Stimulated activated CD8-positive, alpha-beta memory T cell treated with anti-CD3 and anti-CD28 coated beads, Interleukin-4, amount 100 ng/mL, for 1 hour (primary cell): ENCODE measurements at places on chromosomes 7 and 10.

GRCh38 chr10:48400129-48400849 lies 93.8 kb downstream of the MAPK8 start:
- DNase-seq, result no peak

- no peak for DNase-seq
These were observed 90.1 kb downstream of the GRM3 start for GRCh38 chr7:86733783-86734182.

DNA sequence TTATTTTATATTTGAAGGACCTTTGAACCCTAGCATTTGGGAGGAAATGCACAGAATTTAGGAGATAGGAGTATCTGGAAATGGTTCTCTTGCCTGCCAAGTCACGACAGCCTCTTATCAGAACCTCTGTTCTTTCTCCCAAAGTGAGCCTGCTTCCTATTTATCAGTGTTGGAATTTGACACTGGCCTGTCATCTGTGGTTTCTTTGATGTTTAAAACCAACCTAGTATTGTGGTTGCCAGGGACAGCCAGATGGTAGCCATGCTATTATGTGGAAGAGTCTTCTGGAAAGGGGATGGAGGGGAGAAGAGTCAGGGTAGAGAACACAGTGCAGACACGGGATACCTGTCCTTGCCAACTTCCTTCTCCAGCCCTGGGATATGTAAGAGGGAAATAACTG lies 21.1 kb downstream of the ZNF282 start:
- no peak for DNase-seq

DNA sequence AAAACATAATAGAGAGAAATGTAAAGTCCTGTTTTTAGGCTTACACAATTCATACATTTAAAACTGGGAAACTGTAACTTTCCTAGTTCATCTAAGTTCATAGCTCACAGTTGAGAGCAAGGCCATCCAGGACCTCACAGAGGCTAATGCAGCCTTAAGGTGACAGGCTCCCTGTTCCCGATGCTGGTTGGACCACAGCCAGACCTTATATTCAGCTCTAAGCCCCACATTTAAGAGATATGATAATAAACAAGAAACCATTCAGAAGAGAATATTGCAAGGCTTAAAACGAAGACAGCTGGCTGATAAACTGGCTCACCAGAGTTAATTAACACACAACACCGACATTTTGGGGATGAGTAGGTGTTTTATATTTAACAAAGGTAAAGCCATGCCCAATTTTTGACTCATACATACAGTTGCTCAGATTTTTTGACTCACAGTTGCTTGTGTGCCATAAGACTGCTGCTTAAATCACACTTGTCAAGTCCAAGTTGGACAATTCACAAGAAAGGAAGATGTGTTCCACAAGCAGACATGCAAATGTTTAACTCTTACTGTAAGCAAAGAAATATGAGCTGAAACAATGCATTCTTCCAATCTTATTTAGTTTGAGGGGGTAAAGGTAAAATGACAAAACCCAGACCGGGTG lies 41.1 kb upstream of the TMEM213 start:
- DNase-seq, result no peak

DNA sequence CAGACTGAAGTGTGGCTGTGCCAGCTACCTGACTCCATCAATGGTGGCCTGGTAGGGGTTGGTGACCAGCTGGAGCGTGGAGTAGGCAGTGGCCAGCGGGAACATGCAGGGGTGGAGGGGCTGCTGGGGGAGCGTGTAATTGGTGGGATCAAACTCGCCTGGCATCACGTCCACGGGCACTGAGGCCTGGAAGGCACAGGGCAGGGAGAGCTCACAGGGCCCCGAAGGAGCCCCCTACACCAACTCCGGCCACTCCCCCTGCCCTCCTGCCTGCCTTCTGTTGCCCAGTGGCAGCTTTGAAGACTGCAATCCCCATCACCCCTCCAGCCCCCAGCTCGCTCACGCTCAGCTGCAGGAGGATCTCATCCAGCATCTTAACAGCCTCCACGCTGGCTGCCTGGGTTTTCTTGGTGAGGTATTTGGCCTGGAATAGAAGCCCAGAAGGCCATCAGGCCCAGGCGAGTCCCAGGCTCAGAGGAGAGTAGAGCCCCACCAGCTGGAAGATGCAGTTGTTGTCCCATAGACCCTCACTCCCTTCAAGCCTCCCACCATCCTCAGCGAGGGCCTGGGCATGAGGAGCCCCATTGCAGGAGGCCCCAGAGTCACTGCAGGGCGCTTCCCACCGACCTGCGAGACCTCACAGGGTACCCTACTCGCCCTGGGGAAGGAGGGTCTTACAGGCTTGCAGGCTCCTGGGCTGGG lies 7.1 kb downstream of the POLD2 start:
- DNase-seq, result no peak

- DNase-seq, result no peak
These were observed 91.4 kb upstream of the CAV2 start for GRCh38 chr7:116408166-116408565.

- DNase-seq, result no peak
These were observed 39.0 kb downstream of the VSTM4 start for GRCh38 chr10:49076319-49076718.

GRCh38 chr10:26622891-26623290 lies 74.6 kb upstream of the PDSS1 start:
- DNase-seq, result no peak

DNA sequence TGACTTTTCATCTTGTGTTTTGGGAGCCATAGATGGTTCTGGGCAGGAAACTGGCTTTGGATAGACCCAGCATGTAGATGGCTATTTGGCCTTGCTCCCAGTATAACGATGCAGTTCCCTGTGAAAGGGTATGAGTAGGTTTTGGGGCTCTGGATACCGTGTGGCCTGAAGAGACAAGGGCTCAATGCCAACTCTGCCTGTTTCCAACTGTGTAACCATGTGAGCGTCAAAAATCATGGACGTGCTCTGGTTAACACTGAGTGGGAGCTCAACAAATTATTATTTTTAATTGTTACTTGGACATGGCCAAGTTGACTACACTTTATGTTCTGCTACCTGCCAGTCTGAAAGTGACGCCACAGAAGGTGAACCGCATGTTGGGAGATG lies 41.8 kb downstream of the EGFR start:
- no peak for DNase-seq

- DNase-seq, result no peak
These were observed 26.3 kb upstream of the COMTD1 start for GRCh38 chr10:75261813-75262705.

- no peak for DNase-seq
These were observed 94.2 kb downstream of the CDK14 start for GRCh38 chr7:90690159-90690858.

GRCh38 chr7:129751916-129752315 lies 140.4 kb downstream of the NRF1 start:
- DNase-seq, result no peak

DNA sequence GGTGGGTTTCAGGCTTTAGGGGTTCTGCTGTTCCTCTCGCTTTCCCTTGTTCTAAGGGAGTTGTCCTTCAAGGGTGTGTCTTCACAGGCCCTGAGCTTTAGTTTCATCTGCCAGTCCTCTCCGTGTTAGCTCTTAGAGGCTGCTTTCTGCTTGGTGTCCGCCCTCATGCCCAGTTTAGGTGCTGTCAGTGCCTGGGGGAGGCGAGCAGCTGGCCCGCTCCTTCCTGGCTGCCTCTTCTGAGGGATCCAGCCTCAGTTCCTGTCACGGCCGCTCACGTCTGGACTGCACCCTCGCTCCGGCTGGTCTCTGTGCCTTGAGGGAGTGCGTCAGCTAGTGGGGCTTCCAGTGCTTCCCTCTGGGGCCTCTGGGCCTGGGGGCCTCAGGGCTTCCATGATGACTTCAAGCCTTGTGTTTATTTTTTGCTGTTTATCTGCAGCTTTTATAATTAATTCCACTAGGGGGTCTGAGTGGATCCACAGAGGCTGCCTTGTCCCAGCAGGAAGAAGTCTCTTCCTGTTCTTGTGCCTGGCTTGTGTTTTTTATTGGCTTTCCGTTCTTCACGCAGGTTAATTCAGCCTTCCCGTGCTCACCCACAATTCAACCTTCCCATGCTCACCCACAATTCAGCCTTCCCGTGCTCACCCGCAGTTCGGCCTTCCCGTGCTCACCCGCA lies 33.0 kb downstream of the WDR37 start:
- no peak for DNase-seq

GRCh38 chr7:142556740-142557139 lies 192.5 kb upstream of the PRSS1 start:
- no peak for DNase-seq

DNA sequence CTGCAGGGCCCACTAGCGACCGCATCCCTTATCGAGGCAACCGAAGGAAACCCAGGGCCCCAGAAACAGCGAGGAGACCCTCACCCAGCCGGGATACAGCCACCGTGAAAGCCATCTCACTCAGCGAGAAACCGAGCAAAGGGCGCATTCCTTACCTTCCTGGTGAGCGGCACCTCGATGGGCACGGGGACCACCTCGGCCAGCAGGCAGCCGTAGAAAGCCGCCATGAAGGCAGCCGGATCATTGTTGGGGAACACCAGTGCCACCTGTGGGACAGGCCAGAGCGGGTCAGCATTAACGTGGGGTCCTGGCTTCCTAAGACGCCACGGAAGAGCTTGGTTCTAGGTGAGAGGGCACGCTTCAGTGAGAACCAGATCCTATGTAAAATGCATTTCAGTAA lies 263.7 kb downstream of the ZMYND11 start:
- no peak for DNase-seq

- DNase-seq, result no peak
These were observed 86.6 kb downstream of the ITGB8 start for GRCh38 chr7:20417260-20417659.

DNA sequence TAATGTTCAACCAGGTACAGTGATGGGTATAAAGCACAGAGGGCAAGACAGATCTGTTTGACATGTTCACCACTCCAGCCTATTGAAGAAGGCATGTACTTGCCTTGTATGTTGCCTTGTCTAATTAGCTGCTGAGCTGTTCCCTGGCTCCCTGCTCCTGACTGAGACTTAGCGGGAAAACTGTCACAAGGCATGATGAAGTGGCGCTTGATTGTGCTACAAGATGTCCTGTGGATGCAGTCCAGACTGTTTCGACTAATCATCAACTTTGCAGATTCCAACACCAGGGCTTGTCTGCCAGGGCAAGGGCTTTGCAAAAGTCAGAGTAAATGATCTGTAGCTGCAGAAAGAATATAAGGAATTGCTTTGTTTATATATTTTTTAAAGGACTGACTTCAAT lies 136.2 kb upstream of the NRBF2 start:
- no peak for DNase-seq

DNA sequence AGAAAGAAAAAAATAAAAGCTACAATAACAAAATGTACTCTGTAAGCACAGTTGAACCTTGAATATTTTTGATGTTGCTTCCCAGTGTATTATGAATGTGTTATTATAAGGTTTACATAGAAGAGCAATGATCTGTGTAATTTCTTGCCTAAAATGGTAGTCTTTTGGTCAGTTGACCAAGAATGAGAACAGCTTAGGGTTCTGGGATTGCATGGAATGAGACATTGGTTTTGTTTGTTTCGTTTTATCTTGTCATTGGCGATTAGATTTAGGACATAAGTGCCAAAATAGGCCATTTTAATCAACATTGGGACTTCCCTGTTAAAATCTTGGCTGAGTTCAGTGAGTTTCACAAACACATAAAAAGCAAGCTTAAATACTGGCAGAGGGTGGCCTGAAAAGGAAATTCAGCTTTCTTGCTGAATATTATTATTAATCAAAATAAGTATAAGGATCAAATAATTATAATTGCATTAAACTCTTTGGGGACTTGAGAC lies 49.1 kb upstream of the GLCCI1 start:
- DNase-seq, result no peak

- DNase-seq, result no peak
These were observed 398.5 kb upstream of the CNTNAP2 start for GRCh38 chr7:145718129-145718528.

DNA sequence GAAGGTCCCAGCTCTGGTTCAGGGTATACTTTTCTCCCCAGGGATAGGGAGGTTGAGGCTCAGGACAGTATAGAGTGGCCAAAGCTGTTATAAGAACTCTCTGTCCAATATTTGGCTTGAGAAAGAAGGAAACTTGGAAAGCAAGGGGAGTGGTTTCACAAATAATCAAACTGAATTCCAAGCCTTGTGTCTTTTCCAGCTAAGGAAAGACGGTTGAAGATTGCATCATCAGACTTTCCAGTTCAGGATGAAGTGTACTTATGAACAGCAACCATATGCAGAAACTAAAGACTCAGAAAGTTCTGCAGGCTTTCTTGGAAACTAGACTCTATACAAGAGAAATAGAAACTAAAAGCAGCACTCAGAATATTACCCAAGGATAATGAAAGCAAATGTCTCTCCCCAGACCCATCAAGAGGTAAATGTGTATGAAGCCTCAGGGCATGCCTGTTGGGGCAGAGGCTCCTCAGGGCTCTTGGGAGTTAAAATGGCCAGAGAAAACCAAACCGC lies 46.4 kb downstream of the RAMP3 start:
- no peak for DNase-seq

GRCh38 chr10:47031211-47031900 lies 120.1 kb downstream of the PTPN20 start:
- no peak for DNase-seq

- no peak for DNase-seq
These were observed 70.2 kb downstream of the DNAJB6 start for GRCh38 chr7:157406971-157407370.

DNA sequence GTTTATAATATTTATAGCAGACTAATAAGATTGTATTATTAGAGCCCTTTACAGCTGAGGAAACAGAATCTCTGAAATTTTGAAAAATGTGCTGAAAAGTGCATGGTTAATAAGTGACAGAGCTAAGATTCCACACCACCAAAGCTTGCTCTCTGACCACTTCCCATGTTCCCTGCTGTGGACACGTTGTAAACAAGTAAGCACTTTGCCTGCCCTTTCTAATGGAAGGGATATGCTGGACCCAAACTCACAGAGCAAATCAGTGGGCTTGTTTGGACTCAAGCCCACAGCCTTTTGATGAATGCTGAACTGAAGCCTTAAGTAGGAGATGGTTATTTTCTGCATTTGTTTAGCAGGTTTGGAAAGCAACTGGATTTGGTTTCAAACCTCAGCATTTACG lies 214.0 kb upstream of the TMEM72 start:
- no peak for DNase-seq

DNA sequence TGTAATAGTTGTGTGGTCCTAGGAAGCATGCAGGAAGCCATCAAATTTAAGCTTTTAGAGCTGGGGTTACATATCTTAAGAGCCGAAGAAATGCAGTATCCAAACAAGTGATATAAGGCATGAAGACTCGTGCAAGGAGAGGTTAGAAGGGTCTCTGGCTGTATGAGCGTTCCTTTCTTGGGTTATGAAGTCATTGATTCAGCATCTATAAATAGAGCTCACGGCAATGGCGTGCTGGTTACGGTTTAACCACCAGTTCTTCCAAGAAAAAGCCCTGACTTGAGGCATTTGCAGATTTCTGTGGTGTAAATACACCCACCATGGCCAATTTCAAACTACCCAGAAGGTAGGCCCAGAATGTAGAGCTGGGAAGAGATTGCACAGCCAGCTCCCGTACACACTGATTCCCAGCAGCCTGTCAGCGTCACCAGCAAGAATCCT lies 72.0 kb upstream of the KAT6B start:
- DNase-seq, result no peak

DNA sequence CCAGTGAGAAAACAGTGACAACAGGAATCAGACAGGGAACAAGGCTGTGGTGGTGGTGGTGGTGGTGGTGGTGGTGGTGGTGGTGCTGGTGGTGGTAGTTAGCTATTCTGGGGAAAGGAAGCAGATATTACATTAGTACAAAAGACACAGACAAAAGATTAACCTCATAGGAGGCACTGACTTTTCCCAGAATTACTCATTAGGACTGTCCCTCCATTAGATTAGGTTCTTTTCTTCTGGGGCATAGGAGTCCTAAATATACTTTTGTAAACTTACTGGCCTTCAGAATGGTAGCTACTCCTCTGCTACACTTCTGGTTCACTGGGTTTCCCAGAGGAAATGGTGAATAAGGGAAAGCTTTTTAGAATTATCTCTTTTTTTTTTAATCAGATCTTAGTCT lies 156.6 kb upstream of the SEMA3D start:
- DNase-seq, result no peak
